ENCODE measurements at places on chromosomes 2 and 18.

GRCh38 chr2:54047091-54047490 is 68.3 kb upstream of the ACYP2 start:
- peak; percentile 27 for DNase-seq

DNA sequence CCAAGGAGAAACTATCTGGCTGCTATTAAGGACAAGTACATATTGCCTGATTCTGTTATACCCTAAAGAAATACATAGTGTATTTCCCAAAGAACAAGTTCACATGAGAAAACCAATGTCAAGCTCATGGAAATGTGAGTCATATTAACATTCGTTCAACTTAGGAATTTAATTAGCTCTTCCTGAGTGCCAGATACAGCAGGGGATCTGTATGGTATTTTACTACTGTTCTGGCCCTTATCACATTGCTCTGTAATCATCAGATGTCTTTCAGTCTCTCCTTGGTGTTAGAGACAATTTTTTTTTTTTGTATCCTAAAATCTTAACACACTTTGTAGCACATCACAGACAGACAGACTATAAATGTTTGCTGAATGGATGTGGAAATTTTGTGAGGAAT is 395.0 kb upstream of the CRIM1 start:
- DNase-seq: no peak

DNA sequence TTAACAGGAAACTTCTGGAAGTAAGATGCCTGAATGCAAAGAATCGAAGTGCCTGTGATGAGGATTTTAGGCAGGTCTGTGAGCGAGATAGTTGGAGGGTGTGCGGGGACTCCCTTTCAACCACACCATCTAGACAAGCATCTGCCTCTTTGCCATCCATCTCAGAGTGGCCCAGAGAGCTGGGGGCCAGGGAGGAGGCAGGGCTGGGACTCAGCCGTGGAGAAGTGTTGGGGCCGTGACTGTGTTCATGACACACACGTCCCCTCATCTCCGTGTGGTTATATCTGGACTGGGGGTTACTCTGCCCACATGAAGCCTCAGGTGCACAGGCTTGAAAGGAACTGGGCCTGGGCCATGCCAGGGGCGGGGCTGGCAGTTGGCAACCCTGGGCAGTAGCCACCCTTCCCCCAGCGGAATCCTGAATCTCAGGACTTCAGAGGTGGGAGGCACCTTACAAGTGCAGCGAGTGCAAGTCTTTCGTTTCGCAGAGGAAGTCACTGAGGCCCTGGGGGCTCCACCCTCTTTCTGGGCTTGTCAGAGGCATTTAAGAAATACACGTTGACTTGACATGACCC is 112.5 kb downstream of the SLC4A3 start:
- DNase-seq: no peak

DNA sequence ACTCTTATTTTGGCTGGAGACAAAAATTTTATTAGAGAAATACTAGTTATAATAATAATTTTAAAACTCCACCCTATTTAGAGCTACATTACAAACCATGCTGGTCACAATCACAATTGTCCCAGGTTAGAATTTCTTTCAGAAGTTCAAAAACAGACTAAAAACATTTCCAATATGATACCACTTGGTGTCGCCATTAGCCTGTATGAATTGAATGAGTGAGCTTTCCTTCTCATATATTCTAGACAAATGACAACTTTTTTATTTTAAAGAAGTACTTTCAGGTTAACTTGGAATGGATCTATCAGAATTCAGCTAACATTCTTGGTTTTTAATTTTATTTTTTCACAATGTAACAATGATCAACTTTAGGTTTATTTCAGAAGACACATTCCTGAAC is 48.0 kb downstream of the SERPINB8 start:
- DNase-seq: no peak

DNA sequence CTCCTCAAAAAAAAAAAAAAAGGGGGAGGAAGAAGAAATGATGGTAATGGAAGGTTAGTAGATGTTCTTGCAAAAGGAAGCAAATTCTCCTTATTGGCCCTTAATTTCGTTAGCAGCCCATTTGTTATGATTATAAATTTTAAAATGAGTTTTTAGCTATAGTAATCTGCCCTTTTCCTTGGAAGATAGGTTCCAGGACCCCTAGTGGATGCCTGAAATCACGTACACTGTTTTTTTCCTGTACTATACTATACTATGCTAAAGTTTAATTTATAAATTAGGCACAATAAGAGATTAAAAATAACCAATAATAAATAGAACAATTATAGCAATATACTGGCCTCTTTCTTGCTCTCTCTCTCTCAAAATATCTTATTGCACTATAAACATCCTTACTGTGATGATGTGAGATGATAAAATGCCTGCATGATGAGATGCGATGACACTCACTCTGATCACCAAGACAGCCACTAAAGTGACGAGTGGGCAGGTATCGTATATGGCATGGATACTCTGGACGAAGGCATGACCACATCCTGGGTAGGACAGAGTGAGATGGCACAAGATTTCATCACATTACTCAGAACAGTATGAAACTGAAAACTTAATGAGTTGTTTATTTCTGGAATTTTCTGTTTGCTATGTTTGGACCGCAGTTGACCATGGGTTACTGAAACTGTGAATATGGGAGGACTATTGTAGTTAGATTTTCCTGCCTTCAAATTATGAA is 87.2 kb downstream of the KCTD18 start:
- DNase-seq: no peak

- DNase-seq: no peak
Measured at GRCh38 chr2:151570191-151570590, 160.5 kb downstream of the RIF1 start.

DNA sequence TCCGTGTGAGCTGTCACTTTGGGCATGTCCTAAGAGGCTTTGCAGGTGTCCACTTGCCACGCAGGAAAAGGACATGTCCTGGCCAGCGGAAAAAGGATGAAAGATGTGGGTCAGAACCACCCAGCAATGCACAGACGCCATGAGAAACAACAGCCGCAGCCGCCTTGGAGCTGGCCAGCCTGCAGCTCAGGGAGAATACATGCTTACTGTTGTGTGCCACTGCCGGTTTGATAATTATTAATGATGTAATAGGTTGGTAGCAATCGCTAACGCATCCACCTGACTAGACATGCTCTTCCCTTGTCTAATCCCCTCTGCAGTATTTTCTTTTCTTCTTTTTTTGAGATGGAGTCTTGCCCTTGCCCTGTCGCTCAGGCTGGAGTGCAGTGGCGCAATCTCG is 221.7 kb downstream of the HAUS1 start:
- no peak for DNase-seq

DNA sequence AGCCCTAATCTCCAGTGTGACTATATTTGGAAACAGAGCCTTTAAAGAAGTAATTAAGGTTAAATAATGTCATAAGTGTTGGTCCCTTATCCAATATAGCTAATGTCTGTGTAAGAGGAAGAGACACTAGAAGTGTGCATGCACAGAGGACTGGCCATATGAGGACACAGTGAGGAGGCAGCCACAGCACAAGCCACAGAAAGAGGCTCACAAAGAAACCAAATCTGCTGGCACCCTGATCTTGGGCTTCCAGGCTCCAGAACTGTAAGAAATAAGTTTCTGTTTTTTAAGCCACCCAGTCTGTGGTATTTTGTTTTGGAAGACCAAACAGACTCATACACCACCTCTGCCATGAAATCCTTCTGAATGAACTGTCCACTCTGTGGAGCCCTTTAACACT is 186.4 kb upstream of the SLC39A10 start:
- DNase-seq: no peak

GRCh38 chr2:197437380-197437779 is 2.6 kb upstream of the SF3B1 start:
- DNase-seq: no peak

DNA sequence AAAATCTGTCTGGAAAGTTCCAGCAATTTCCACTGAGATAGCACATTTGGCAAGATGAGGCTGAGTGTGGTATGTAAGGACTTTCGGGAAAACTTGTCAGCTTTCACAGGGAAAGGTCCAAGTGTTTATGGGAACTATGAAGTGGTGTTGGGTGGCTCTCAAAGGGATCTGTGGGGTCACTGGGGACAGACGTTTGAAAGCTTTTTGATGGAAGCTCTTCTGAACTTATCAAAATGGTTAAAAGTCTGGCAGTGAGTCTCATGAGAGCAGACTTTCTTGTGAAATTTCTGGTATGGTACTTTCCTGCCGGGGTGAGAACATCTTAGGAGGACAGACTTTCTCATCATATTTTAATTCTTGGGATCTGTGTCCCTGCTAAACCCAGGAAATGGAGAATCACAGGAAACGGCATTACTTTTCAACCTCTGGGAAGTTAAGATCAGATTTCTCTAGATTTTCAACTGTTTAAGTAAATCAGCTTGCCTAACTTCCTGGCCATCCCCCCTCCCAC is 546.3 kb upstream of the ZEB2 start:
- DNase-seq: no peak

DNA sequence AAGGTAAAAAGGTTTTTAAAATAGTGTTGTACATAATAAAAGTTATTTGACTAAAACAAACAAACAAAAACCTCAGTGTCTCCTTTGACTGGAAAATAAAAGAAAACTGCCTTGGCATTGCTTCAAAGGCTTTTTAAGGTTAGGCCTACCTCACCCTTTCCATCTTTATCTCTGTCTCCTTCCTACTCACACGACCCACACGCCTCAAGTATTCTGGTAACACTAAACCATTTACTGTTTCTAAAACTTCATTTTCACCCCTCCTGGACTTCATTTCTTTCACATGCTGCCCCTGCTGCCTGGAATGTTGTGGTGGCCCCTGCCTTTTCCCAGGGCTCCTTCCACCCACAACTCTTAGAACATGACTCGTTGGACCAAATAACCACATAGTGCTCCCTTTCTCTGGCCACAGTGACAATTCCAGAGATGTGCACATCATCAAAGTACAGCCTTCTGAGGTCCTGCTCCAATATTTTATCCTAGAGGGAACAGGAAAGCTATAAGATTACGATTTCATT is 54.0 kb downstream of the ERBB4 start:
- no peak for DNase-seq

DNA sequence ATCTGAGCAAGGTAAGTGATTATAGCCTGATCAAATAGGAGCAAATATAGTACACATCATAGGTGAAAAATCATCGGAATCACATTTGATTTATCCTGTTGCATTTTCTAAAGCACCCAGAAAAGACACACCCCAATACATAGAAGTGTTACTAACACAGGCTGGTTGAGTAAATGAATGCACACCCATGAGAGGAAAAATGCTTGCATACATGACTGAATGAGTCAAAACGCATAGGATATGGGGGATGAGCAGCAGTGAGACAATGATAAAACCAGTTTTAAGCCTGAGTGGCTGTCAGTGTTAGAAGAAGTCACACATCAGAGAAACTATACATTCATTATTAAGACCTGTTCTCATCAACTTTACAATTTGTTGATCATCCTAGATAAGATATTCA is 449.6 kb upstream of the CDH20 start:
- DNase-seq: no peak
